ENCODE measurements at places on chromosomes 5 and 9.

DNA sequence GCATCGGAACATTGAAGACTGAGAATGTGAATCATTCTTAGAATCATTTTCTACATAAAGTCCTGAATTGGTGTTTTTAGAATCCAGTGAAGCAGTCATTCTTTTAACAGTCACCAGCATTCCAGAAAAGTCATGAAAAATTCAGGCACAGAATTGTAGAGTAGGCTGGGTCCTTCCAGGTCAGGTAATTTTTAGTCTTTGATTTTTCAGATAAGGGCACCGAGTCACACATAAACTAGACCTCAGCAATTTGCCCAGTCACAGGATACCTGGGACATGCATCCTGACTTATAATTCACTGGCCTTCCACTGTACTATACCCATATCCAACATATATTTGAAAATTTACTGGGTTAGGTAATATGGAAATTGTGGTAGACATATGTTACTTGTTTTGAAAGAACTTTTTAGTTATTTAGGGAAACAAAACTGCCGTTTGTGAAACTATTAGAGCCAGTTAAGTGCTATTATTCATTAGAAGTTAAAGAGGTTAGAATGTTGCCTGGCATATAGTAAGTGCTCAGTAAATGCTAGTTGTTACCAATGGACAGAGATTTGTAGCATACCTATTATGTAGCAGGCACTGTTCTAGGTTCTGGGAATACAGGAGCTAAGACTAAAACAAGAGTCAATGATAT is 10.9 kb downstream of the MAN2A1 start:
- DNase-seq = no peak

DNA sequence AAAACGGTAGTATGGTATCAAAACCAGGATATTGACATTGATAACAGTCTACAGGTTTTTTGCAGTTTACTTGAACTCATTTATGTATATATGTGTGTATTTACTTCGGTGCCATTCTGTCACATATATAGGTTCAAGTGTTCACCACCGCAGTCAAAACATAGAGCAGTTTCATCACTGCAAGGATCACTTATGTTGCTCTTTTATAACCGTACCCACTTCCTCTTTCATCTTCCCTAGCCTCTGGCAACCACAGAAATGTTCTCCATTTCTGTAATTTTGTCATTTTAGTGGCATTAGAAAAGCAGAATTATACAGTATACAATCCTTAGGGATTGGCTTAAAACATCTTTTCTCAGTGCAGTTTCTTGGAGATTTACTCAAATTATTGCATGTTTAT is 90.3 kb downstream of the SH3GL2 start:
- no peak for DNase-seq

- DNase-seq = no peak
Observed at GRCh38 chr9:74543145-74543544, 46.0 kb downstream of the RORB start.

DNA sequence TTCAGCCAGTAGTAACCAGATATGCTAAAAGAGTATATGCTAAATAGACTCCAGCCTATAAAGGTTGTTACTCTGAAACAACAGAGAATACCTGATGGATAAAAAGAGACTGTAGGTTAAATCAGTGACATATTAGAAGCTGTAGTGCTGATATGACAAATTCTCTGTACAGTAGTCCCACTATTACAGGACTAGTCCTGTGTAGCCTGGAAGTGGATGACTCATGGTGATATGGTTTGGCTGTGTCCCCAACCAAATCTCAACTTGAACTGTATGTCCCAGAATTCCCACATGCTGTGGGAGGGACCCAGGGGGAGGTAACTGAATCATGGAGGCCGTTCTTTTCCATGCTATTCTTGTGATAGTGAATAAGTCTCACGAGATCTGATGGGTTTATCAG is 276.2 kb upstream of the POU5F2 start:
- DNase-seq = no peak

GRCh38 chr5:72244862-72245371 is 75.1 kb downstream of the MRPS27 start:
- no peak for DNase-seq

DNA sequence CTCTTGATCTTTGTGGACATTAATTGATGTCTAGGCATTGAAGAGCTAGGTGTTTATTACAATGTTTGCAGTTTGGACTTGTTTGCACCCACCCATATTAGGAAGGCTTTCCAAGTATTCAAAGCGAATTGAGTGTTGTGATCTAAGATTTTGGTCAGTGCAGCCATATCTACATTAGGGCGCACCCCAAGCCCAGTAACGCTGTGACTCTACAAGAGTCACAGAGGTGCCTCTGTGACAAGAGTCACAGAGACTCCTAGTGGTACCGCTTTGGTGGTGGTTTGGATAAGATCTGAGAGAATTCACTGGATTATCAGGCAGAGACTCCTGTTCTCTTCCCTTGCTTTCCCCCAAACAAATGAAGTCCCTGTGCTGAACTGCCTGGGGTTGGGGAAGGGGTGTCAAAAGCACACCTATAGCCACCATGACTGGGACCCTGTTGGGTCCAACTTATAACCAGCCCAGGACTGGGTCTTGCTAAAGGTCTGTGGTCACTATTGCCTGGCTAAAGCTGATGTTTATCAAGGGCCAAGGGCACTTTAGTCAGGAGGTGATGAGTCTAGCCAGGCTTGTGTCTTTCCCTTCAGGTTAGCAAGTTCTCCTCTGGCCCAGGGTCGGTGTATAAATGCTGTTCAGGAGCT is 114.1 kb upstream of the RIOK2 start:
- no peak for DNase-seq

- DNase-seq = no peak
Observed at GRCh38 chr9:94638335-94639060, 820 bp downstream of the FBP1 start.

DNA sequence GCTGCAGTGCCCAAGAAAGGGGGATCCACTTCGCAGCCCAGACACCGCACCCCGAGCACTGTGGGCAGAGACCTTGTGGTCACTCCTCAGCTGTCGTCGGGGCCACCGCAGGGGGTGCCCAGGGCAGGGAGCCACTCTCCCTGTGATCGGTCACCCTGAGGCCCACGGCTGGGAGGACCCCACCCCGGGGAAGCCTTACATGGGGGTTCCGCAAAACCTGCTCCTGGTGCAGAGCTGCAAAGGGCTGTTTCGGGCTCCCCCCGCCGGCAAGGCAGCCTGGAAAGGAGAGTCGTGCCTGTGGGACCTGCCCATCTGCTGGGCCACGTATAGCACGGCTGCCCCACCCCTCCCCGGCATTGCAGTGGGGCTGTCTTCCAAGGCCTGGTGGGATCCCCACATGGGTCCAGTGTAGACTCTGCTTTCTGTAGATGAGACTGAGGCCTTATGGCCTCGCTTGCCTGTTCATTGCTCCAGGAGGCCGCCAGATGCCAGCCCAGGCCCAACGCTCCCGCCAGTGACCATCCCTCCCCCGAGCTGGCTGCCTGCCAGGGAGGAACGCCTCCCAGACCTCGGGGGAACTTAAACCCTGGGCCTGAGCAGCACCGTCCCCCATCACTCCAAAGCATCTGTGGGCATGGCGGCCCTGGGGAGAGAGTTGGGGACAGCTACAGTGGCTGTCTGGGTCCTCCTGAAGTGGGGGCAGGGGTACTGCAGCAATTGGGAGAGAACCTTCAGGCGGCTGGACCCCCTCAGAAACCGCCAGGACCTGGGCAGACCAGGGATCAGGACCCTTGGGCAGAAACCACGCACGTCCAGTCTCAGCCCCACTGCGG is 1.6 kb upstream of the DNLZ start:
- no peak for DNase-seq

- no peak for DNase-seq
Observed at GRCh38 chr5:139764886-139765408, 30.7 kb upstream of the PSD2 start.

DNA sequence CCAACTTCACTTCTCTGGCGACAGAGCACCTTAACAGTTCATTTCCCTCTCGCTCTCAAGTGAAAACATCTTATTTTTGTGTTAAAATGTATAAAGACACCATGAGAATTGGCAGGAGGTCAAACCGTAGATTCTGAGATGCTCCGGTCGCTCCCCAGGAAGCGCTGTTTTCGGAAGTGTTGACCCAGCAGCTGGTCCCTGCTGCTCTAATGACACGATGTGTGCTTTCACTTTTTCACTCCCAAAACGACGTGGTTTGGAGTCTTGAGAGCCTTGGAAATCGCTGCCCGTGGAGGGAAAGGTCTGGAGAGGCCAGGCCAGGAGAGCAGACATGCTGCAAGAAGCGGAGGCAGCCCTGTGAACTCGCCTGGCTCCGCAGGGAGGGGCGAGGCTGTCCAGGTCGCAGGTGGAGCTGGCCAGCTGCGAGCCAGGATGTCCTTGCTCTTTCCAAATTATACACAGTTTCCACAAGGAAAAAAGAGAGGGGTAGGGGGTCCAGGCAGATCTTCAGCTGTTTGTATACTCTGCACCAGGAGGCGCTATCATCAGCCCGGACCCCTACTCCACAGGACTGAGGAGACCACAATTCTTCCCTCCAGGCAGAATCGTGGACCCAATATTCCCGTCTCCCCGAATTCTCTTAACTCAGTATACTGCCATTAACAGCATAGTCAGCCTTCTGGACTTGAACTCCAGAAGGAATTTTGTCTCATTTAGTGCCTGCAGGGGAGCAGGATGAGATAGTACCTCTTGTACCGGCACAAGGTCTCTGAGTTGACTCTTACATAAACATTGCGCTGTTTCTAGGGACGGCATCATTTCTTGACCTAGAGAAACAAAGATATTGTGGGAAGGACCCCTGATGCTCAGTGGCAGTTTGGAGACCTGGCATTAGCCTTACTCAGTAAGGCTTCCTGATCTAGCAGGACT is 248.6 kb upstream of the ANKRD55 start:
- peak; percentile 64 for DNase-seq

DNA sequence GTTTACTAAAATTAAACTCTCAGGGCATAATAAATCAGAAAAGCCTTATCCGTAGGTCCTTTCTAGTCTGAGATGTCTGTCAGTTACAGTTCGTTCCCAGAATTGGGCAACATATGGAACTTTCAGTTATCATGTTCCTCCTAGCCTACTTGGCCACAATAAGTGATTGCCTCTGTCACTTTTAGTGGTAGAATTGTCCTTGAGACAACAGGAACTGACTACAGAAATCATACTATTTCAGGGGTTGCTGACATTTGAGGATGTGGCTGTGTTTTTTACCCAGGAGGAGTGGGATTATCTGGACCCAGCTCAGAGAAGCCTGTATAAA is 956 bp downstream of the ZNF189 start:
- DNase-seq = no peak

DNA sequence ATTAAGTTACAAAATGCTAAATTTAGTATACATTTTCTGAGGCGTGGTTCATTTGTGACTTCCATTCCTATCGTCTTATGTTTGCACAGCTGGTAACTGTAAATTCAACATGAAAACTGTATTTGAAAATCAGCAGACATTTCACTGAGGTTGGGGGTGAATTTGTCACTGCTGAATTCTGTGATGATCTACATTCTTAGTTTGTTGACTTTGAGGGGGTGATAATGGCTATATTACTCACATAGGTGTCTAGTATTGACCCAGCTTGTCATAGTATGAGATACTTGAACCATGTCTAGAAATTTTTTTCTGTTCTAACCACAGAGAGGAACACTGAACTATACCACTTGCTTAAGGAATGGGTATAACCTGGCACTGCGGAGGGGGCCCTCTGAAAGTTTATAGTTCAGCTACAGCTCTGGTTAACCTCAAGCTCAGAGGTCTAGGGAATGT is 313.3 kb downstream of the PIK3R1 start:
- DNase-seq = no peak

- DNase-seq = no peak
Observed at GRCh38 chr9:92501671-92502393, 19.5 kb upstream of the ASPN start.

DNA sequence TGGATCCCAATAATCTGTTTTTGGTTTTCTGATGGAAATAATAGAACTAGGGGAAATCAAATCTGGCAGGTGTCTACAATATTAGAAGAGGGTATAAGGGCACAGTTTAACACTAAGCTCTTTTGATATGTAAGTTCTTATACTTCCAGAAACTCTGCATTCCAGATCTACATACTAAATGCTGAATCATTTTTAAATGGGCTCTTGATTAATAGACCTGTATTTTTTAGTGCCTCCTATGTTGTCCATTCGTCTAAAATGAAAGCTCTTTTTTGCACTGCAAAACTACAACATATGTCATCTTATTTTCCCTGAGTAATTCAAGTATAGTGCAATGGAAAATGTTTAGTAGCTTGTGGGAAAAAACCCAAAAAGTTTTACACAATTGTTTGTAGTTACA is 44.2 kb downstream of the NR6A1 start:
- no peak for DNase-seq

- DNase-seq = no peak
Observed at GRCh38 chr9:107630156-107630555, 140.6 kb upstream of the KLF4 start.

DNA sequence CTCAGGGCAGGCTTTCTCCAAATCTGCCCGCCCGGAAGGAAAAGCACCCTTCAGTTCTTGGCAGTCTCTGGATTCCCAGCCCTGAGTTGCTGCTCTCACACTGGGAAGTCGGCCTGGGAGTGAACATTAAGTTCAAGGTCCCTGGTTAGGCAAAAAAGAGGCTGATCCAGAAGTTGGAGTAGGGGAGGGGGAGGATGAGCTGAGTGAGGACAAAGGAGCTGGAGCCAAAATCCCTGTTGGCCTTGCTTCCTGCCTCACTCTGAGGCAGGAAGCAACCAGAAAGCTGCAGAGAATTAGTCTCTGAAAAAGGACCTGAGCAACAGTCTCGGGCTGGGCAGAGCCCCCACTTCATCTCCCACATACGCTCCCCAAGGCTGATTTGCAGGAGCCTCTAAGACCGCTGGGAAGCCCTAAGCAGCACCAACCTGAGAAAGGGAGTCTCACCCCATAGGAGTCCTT is 15.0 kb upstream of the RPS14 start:
- no peak for DNase-seq
